ENCODE measurements at places on chromosomes 4 and X.

- DNase-seq, result no peak
Measured at GRCh38 chr4:138602664-138603063, 360.5 kb upstream of the SLC7A11 start.

- DNase-seq, result no peak
Measured at GRCh38 chr4:3469386-3470243, 6.5 kb downstream of the DOK7 start.

- no peak for DNase-seq
Measured at GRCh38 chrX:35665311-35665710, 132.8 kb upstream of the MAGEB16 start.

DNA sequence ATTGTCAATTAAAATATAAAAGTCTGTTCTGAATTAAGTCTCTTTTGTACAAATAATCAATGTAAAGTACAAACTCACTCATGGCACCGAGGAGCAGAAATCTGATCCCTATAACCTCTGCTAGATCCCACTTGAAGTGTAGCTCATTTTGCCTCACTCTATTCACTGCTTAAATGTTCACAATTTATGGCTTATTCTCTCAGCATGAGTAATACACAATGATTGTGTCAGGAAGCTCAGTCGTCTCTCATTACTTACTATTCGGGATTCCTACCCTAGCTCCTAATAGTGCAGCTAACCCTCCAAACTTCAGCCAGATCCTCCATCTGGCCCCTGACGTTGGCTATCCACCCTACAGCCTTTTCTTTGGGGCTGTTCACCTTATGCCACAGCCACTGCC is 4.7 kb upstream of the AMMECR1 start:
- no peak for DNase-seq

DNA sequence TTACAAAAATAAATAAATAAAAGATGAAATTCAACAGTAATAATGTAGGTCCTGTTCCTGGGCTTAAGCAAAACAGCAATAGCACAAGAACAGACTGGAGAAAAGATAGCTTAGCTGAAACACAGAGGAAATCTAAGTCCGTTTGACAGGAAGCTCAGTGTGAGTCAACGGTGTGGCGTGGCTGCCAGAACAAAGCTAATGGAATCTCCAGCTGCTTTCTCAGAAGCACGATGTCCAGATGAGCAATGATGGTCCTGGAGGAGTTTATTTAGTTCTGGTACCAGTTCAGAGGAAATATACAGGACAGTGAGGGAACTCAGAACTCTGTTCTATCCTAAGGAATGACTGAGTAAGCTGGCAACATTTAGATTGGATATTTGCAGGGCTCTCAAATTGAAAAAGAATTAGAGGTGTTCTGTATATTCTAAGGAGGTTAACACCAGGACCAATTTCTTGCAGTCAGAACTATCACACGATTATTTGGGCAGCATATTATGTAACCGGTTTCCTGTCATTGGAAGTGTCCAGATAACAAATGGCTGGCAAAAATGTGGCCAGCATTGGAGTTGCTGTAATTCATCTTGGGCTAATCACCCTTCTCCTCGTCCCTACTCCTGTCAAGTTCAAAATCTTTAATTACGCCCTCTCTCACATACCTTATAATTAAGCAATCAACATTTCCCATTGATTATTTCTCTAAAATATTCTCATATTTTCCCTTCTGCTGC is 12.7 kb downstream of the GAB3 start:
- no peak for DNase-seq

DNA sequence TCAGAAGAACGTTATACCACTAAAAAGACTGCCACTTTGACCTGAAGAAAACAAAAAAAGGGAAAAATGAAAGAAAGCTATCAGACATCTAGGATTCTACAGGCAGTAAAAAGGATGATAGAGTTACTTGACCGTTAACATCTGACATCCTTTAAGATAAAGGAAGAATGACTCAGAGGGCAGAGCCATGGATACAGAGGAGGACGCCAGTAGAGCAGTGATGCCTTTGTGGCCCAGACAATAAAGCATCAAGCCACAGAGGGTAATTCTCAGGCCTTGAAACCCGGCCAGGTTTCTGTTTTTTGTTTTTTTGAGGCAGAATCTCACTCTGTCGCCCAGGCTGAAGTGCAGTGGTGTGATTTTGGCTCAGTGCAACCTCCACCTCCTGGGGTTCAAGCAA is 9.5 kb upstream of the BEX1 start:
- no peak for DNase-seq

DNA sequence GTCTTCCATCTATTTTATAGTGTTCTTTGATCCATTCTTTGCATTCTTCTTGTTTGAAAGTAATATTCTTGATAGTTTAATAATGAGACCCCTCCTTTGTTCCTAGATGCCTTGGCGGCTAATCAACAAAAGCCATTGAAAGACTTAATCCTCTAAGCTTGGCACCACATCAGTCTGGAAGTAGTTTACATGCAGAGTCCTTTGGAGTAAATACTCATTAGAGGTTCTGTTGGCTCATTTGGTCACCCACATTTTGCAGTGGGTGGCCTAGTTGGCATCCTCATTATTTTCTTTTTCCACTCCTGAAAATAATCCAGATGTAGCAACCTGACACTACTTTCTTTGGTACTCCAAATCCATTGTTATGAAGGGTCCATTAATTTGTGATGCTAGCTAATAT is 64.5 kb downstream of the DKK2 start:
- DNase-seq, result no peak

GRCh38 chr4:76644831-76645485 is 209.9 kb downstream of the SHROOM3 start:
- DNase-seq, result no peak

DNA sequence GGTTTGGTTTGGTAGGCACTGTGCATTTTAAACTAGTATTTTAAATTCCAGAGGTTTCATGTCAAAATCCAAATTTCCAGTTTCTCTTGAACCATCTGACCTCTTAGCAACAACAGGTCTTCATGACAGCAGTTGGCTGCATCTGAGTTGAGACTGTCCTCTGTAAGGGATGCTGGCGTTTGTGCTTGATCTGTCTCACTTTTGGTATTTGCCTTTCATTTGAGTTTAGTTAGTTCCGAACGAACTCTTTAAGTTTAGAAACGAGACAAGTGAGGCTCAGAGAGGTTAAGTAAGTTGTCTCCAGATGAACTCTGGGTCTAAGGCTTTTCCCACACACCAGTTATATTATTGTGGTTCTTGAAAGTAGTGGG is 29.1 kb downstream of the SPARCL1 start:
- no peak for DNase-seq

DNA sequence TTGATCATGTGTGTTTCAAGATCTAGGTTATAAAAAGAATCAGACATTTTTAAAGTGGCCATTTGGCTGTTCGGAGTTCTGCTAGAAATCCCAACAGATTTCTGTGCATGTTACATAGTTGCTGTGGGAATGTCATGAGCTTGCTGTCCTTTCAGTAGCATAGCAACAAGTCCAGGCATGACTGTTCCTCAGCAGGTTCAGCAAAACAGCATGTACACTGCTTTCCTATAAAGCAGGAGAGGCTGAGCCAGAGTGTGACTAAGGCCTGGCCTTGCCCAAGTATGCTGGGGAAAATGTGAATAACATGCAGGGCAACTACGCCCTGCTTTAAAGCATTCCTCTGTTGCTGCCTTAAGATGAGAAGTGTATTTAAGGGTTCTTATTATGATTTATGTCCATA is 217.1 kb upstream of the SMIM31 start:
- no peak for DNase-seq

DNA sequence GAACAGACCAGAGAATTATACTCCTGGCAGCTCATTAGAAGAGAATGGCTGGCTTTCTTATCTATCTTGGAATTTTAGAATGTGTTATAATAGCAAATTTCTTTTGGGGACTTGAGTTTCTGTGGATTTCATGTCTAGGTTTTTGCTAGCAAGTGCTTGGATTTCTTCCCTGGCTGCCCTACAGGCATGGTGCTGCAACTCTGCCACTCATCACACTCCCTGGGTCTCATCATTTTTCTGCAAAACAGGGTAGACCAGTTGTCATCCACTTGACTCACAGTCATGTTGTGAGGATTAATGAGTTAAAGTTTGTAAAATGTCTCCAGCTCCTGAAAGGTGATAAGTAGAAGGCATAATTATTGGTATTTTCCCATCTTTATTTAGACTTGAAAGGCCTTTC is 60.7 kb upstream of the LCORL start:
- DNase-seq, result no peak

DNA sequence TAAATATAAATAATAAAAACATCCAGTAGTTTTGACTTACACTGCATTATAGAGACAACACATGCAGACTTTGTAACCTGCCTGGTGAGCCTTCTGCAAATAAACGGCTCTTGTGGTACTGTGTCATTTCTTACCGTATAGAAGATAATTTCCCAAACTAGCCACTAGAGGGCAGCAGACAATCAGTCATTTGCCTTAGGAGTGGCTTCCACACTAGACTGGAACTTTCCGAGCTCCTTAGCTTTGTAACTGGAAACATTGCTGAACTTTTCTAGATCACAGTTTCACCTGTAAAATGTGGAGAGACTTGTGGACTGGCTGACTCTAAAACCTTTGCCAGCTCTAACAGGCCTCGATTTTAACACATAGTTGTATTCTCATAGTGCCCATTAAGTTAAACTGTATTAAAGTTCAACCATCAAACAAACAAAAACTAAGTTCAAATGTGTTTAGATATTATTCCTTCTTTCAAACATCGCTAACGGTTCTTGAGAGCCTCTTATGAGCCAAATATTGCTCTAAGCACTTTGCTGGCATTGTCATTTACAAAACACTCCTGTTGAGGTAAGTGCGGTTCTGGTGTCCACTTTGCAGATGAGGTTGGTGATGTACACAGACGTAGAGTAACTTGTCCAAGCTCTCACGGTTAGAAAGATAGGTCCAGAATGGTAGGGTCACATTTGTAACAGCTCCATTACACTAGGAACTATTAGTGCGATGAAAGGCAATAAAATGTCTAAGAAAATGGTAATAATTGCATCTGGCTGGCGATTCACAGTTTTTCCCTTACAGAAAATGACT is 345.5 kb downstream of the ANK2 start:
- no peak for DNase-seq

GRCh38 chr4:184745831-184746795 is 12.2 kb upstream of the CENPU start:
- peak; percentile 38 for DNase-seq

DNA sequence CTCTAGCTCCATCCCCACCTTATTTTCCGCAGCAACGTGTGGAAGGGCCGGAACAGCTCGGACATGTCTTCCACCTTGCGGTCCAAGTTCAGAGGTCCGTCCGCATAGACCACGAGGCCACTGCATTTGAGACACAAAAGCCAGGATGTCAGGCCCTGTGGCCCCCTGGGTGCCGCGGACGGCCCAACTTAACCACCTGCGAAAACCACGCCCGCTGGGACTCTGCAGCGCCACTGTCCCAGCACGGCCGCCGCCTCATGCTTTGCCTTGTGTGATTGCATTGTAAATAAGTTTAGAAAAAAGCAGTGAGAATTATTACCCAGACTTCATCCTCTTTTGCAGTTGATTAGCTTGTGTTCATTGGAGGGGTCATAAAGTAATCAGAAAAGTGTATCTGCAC is 58.2 kb upstream of the MXD4 start:
- DNase-seq, result no peak

DNA sequence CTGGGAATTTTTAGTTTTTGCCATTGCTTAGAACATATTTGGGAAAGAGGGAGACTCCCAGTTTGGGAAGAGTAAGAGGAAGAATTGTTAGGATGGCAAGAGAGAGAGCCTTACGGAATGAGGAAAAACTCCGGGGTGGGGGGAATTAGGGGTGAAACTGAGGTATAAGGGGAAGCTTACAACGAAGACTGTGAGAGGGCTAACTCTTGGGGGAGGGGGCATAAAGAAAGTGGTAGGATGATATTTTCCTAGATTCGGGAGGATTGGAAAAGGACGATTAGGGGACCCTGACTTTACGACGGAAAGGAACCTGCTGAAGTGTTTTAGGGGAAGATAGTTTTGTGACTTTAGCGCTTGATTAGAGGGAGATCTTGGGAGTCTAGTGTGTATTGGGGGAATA is 86.2 kb upstream of the HPRT1 start:
- no peak for DNase-seq

GRCh38 chr4:47914926-47915237 is 499 bp upstream of the NFXL1 start:
- DNase-seq, result no peak

- DNase-seq, result no peak
Measured at GRCh38 chr4:4560136-4560535, 18.3 kb upstream of the STX18 start.

- no peak for DNase-seq
Measured at GRCh38 chrX:141341341-141341740, 99.0 kb upstream of the SPANXC start.

GRCh38 chrX:19615361-19615910 is 100.1 kb upstream of the MAP3K15 start:
- no peak for DNase-seq

DNA sequence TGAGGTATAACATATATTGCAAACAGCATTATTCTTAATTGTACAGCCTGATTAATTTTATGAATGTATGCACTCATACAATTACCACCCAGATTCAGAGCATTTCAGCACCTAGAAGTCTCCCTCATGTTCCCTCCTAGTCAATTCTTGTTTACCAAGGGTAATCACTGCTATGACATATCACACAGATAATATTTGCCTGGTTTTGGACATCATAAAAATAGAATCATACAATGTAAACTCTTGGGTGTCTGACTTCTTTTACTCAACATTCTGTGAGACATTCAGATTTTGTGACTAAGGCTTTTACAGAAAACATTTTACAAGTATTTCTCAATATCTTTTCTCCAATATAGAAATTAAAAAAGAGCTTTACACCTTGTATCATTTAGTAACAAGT is 66.9 kb downstream of the PTPN13 start:
- no peak for DNase-seq

GRCh38 chrX:109966246-109966645 is 36.7 kb upstream of the TMEM164 start:
- DNase-seq, result no peak

- DNase-seq, result no peak
Measured at GRCh38 chr4:108003982-108004515, 14.4 kb downstream of the HADH start.

DNA sequence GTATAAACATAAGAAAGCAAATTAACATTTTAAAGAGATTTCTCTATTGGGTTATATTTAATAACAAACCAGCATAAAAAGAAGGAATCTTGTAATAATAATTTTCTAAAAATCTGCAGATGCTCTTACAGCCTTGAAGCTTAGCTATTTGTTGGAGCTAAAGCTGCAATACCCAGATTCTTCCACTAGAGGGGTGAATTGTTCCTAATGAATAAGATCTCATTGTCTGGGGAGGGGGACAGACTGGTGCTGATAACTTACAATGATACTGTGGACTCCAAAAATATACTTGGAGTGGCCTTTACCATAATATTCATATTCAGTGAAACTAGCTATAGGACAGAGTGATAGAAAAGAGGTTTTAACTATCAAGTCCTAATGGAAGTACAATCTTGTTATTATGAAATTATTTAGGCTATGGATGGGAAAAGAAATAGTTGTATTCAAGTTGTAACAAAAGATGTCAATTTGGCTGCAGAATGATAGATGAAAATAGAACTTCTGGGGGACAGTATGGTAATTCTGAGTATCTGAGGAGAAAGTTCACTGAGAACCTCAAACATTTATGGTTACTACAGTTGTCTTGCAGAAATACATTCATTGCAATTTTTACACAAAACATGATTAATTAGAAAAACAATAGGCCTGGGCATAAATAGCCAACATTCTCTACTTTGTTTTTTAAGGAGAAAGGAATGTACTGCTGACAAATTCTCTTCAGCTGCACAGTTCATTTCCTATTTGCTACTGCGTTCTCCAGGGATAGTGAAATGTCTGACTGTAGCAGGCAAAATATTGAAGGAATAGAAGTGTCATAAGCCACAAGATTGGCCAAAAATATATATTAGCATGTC is 443.3 kb downstream of the GBA3 start:
- DNase-seq, result no peak

GRCh38 chr4:108035691-108036090 is 46.0 kb downstream of the HADH start:
- DNase-seq, result no peak
